Ovary (tissue), 10 donors: ENCODE measurements at places on chromosomes 16 and 17. TPM values are rescaled to one million over a fixed set of nuclear protein-coding genes. Genes with fewer than 3 reads are reported as not detected.

DNA sequence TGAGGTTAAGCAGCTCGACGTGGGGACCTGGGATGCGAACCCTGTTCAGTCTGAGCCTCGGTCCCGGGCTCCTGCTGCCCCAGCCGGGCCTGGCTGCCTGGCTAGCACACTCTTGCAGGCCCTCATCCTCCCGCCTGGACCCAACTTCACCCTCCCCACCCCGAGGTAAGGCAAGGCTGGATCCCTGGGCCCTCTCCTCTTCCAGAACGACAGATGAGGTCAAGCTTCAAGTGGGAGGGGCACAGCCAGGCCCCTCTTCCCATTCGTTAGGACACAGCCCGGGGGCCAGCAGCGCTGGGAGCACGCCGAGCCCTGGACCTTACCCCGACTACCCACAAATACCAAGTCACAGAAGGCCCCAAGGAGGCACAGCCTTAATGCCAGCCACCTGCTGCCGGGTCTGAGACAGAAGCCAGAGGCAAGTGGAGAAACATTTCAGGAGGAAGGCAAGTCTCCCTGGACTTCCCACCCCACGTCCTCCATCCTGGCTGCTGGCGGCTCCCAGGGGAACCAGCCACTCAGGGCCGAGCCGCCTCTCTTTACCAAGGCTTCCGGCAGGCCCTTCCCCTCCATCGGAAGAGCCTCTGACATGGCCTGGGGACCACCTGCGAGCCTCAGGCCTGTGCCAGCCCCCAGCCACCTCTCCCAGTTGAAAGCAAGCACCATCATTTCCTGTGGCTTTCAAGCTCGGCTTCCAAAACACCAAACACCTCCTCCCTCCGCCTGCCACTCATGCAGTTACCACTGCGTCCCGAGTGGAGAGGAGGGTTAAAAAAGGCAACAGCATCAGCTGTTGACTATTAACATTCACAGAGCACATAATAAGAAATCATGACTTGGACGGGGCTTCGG lies 59.9 kb downstream of the RPH3AL start:
- peak; percentile 9 for DNase-seq

DNA sequence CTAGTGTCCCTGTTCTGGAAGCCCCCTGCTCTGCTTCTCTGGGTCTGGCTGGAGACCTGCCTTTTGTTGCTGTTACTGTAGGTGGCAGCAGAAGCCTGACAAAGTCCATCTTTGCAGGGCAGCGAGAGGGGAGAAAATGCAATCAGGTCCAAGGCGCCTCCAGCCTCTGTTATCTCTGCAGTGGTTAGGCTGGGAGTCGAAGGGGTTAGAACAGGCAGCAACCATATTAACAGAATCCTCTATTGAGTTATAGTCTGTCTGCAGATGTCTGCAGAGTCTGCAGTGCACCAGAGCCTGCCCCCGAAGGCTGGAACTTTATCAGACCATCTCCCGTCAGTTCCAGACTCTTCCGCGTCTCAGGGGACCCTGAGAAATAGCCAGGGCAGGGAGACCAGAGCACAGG lies 404.9 kb upstream of the EEF2KMT start:
- no peak for DNase-seq

The GUCY2D gene
- total RNA-seq = not detected

The SLC35G6 gene
- total RNA-seq = not detected
